ENCODE measurements at places on chromosomes 3 and 15.

GRCh38 chr3:58681863-58682262 lies 15.3 kb upstream of the FAM3D start:
- no peak for DNase-seq

DNA sequence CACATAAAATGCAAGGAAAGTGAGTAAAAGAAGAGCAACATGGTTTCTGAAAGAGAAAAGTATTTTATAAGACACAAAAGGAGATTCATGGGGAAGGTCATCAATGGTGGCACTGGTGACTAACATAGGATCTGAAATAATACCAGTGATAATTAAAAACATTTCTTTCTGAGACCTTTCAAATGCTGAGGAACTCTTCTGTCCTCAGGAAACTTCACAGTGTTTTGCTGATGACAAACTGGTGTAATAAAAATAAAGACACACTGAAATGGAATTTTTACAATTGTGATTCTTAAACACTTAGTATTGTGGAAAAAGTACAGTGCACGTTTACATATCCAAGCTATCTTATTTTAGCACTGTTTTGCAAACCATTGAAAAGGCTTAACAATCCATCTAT lies 80.4 kb upstream of the ZBTB20 start:
- no peak for DNase-seq

GRCh38 chr15:98653686-98654085 lies 5.3 kb downstream of the IGF1R start:
- no peak for DNase-seq

- DNase-seq = peak; percentile 54
Observed at GRCh38 chr3:66115858-66116654, 77.3 kb upstream of the MAGI1 start.

DNA sequence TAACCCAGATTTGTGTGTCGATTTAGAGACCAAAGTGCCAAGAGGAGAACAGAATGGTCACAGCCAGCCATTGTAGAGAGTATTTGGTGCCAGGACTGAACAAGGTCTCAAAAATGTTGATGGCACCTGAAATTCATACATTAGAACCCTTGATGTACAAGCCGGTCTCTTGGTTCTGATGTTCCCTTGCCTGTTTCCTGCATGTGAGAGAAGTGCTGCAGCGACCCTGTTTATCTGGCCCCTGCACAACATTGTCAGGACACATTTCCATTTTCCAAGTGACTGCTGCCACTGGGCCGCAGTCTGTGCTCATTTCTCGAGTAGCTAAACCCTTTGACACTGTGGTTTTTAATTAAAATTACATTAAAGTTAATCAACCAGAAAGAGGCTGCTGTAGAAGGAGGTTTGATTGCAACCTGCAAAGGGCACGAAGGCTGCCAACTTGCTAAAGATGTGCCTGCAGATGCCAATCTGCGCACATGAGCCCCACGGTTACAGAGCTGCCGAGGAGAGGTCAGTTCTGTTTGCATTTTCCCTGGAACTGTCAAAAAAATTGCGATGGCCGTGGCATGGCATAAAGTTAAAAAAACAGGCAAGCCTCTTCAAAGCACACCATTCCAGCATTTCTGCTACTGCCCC lies 136.4 kb upstream of the CMC1 start:
- DNase-seq = no peak

- no peak for DNase-seq
Observed at GRCh38 chr3:155387571-155387970, 94.1 kb upstream of the STRIT1 start.

DNA sequence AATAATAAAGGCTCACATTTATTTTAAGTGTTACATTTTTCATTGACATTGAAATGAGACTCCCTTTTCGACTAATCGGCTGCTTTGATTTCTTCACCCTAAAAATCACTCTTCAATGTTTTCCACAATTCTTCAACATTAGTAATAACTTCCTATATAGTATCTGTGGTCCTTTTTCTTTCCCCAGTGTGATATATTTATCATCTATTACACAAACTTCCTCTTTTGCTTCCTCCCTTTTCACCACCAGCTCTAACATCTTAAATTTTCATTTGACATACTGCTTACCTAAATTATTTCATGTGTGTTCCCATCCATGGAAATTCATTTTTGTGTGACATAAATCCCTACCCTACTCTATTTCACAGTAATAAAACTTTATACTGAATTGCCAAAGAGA lies 244.4 kb downstream of the TIGIT start:
- DNase-seq = no peak

- no peak for DNase-seq
Observed at GRCh38 chr3:13653631-13654279, 104.8 kb downstream of the FBLN2 start.

All from H1 (cell line).